ENCODE measurements at places on chromosomes 11 and 22.

- DNase-seq: no peak
Measured at GRCh38 chr11:8287703-8288102, 24.0 kb upstream of the LMO1 start.

DNA sequence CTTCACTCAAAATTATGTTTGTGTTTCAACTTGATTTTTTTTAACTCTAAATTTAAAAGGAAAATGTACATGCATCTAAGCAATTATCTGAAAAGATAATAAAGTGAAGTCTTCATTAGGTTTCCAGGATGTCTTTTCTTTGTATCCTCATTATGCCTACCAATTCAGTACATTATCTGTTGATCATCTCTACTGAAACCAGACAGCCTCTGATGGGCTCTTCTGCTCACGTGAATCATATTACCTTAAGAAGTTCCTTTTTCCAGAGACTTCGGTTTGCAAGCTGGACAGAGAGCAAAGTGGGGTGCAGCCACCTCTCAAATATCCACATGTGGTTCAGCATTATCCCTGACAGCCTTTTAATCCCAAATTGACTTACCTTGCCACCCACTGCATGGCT, 158.4 kb downstream of the CADM1 start:
- DNase-seq: no peak

GRCh38 chr22:30288419-30289140, 725 bp downstream of the CASTOR1 start:
- DNase-seq: no peak

- peak; percentile 66 for DNase-seq
Measured at GRCh38 chr11:130625578-130626306, 177.3 kb downstream of the ADAMTS15 start.

- no peak for DNase-seq
Measured at GRCh38 chr11:88117281-88117858, 57.9 kb downstream of the RAB38 start.

DNA sequence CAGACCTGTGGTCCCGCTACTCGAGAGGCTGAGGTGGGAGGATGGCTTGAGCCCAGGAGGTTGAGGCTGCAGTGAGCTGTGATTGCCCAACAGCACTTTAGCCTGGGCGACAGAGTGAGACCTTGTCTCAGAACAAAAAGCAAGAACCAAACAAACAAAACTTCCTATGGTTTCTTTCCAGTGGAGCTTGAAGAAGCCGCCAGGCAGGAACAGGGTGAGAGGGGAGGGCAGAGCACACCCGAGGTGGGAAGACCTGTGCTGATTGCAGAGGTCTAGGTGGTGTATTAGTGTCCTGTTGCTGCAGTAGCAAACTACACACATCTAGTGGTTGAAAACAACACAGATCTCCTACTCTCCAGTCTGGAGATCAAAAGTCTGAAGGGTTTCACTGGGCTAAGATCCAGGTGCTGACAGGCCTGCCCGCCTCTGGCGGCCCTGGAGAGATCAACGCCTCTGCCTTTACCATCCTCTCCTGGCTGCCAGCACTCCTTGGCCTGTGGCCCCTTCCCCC, 10.5 kb downstream of the ARHGEF17 start:
- no peak for DNase-seq

DNA sequence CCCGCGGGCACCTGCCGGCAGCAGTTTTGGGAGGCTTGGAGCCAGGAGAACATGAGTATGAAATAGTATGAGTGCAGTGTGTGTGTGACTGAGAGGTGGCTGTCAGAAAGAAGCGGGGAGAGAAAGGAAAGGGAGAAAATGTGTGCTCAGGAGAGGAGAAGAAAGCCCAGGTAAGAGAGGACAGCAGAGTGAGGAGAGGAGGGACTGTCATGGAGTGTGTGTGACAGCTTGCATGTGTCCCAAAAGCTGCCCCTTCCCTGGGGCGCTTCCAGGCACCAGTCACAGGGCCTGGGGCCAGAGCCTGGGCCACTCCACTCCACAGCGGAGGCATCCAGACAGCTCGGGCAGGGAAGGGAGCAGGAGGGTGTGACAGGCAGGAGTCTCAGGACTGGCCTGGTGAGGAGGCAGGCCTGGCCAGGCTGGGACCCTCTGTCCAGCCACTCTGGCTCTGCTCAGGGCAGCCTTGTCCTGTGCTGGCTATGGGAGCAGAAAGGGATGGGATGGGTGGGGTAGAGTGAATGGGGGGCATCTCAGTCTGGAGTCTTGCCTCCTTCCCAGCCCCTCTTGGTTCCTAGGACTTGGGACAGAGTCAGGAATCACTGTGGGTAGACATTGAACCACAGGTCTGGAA, 949 bp downstream of the MMP11 start:
- DNase-seq: no peak

DNA sequence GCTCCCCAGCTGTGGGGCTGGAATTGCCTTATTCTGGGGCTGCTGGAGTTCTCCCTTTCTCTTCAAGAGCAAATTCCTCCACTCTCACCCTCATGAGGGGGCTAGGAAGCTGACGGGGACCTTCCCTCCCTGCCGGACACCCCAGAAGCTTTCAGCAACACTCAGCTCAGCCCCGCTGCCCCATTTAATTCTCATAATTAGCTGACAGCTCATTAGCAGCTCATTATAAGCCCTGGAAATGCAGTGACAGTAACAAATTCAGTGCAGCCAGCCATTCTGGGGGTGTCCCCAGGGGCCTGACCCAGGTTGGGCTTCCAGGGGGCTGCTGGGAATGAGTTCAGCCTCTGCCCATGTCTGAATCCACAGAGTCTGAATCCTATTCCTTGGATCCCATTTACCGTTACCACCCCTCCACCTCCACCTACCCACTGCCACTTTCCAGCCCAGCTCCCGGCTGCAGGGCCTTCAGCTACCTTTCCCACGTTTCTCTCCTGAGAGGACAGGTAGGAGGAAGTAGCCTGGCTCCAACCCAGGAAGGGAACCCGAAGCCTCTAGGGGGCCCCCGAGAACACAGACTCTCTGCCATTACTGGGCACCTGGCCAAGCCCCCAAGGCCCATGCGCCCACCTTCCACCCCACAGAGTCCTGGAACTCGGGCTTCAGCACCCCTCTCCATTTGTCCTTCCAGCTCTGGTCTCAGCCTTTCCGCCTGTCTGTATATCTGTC, 101.7 kb upstream of the LMO1 start:
- DNase-seq: no peak

- DNase-seq: no peak
Measured at GRCh38 chr11:106904826-106905225, 113.5 kb downstream of the GUCY1A2 start.

Measured in fibroblast of skin of right quadriceps (primary cell).